NCI-H1105 treated with DMSO at 0.1 percent for 48 hours (cell line): ENCODE measurements at places on chromosomes 2 and 18.

DNA sequence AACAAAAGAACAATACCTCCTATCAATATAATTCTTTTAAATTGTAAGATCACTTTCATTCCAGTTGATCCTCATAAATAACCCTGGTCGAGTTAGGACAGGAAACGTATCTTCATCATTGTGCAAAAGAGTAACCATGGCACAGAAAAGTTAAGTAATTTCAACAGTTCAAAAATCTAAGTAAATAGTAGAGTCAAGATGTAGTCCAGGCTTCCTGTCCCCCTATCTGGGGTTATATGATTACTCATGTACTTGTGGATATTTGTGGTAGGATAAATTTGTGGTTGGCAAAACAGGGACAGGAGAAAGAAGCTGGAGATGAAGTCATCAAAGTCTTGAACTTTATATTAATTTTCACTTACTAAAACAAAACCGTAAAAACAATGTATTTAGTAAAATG, 772.6 kb downstream of the TSN start:
- DNase-seq: no peak

DNA sequence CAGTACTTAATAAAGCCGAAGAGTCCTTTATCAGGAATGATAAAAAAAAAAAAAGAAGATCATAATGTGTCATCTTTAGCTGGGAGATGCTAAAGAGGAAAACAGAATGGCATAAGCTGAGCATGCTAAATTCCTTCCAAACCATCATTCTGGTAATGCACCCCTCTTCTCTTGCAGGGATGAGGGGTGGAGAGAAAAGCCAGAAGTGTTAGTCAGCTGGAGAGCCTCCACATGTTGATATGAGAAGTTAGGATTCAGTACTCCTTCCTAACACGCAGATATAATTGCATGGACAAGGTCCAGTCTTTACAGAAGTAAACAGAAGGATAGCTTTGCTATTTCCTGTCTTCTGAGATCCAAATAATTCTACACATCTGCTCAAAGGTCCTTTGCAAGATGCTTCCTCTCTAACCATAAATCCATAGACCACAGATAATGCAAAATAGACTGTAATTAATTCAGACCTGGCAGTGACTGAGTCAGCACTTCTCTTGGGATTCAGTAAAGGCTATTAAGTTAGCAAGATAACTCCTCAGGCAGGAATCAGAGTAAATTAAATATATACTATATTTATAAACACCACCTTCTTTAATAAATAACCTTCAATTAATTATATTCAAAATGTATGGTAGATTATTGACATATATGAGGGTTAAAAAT, 930.0 kb upstream of the KLHL29 start:
- no peak for DNase-seq

DNA sequence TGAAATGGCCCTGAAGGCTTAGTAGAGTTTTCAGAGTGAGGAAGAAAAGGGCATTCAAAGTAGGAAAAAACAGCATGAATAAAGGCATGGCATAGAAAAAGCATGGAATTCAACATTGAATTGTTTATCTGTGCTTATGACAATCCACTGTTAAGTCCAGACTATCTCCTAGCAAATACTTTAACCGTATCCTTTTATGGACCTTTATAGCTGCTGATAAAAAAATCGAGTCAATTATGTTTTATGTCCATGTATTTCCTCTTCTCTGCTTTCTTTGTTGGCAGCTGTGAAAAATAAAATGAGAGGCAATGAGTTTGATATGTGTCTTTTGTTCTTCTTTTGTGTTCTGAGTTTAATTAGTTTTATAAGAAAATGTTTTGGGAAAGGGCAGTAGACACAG, 70.4 kb downstream of the TDRD15 start:
- DNase-seq: no peak

- no peak for DNase-seq
These were observed 518.2 kb upstream of the ZEB2 start for GRCh38 chr2:145038041-145038525.

GRCh38 chr2:101690547-101691152, 6.9 kb upstream of the MAP4K4 start:
- no peak for DNase-seq

- no peak for DNase-seq
These were observed 79.0 kb upstream of the NOSTRIN start for GRCh38 chr2:168723275-168723899.

GRCh38 chr2:119707117-119708087, 28.4 kb downstream of the TMEM177 start:
- DNase-seq: no peak

- no peak for DNase-seq
These were observed 463.2 kb downstream of the THSD7B start for GRCh38 chr2:137228566-137228965.

DNA sequence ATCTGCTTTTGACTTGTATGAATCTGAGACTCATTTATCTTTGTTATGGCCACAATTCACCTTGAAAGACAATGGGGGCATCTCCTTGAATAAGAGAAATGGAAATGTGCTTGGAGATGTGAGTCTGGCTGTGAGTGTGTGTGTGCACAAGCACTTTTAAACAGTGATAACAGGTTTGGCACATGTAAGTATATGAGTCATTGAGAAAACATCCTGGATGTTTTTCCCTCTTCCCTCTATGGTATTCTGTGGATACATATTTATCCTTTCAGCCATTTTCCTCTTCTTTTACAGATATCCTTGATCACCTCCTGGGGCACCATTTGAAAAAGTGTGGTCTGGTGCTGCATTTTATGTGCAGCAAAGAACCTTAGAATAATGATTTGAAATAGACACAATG, 317.3 kb upstream of the THUMPD2 start:
- DNase-seq: no peak

- DNase-seq: no peak
These were observed 61.3 kb downstream of the MGAT4A start for GRCh38 chr2:98669675-98670074.

- no peak for DNase-seq
These were observed 1.1 kb upstream of the CIDEA start for GRCh38 chr18:12253027-12253426.

DNA sequence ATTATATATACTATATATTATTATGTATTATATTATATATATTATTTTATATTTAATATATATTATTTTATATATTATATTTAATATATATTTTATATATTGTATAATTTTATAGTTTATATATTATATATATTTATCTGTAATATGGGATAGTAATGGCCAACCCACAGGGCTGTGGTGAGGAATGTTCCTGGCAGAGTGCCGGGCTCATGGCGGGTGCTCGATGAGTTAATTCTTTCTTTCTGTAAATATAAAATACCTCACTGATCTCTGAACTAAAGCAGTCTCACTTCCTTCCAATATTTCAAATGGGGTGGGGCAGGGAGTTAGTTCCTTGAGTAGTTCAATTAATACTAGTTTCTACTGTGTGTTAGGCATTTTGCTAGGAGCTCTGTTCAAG, 389.4 kb downstream of the TSN start:
- no peak for DNase-seq

DNA sequence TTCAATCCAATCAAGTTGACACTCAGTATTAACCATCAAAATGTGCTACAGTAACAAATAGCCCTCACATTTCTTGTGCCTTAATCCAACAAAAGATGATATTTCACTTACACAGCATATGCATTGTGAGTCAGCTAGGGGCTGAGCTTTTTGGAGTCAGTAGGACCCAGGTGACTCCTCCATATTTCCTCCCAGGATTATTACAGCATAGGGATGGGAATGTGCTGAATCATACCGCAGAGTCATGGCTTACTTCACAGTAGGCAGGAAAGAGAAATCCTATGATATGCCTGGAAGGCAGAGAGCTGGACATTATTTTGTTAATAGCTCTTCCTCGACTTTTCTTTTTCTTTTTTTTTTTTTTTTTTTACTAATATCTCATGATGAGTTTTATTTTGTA, 153.3 kb downstream of the TMEM182 start:
- no peak for DNase-seq

DNA sequence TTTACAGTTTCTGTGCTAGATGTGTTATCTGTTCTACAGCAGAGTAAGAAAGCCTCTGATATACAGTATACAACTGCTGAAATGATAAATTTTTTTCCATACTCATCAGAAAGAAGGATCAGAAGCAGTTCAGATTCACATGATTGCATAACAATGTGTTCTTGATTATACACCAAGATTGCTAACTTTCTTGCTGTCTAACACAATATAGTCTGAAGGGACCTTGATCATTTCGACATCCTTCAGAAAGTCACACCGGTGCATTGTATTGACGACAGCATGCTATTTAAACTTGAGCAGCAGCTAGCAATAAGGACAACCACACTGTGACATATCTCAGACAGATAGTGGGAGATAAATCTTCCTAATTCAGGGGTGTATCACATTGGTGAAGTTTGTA, 127.2 kb downstream of the PDE1A start:
- no peak for DNase-seq

GRCh38 chr2:67572721-67573435, 175.7 kb downstream of the ETAA1 start:
- DNase-seq: no peak

DNA sequence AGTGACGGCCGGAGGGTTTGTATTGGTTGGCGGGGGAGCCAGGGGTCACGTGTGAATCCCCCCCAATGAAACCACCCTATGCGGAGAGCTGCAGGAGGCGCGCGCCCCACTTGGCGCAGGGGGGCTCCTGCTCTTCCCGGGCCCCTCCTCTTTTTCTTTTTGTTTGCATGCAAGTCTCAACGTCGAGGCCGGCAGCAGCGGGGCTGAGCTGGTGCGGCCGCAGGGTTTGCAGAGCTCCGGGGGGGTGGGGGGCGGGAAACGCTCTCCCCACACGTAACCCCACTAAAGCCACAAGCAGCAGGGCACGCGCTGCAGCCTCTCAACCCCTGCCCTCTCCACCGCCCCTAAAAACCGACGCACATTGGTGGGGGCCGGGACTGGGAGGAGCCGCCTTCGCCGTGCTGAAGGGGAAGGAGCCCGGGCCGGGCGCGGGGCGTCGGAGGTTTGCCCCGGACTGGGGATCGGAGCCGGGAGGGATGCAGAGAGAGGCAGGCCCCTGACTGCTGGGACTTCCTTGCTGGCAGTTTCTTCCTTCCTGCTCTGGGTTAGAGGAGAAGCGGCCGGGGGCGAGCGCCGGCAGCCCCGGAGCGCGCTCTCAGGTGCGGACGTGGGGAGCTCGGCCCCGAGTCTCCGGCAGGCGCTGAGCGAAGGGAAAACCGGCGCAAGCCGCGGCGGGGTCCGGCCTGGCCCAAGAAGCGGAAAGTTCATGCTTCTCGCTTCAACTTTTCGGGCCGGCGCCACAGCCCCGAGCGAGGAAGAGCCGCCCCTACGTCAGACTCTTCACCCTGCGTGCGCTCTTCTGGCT, 864 bp downstream of the LBH start:
- peak; percentile 89 for DNase-seq

- no peak for DNase-seq
These were observed 1.5 kb downstream of the ARL5A start for GRCh38 chr2:151826737-151827157.

- DNase-seq: peak; percentile 72
These were observed 318.9 kb upstream of the SYT4 start for GRCh38 chr18:43596105-43596712.

DNA sequence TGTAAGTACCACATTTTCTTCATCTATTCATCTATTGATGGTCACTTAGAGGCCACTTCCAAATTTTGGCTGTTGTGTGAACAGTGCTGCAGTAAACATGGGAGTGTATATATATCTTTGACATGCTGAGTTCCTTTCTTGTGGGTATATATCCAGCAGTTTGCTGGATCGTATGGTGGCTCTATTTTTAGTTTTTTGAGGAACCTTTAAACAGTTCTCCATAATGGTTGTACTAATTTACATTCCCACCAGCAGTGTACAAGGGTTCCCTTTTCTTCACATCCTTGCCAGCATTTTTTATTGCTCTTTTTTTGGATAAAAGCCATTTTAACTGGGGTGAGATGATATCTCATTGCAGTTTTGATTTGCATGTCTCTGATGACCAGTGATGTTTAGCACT, 7.3 kb upstream of the ATP5MC3 start:
- no peak for DNase-seq

- no peak for DNase-seq
These were observed 3.2 kb upstream of the GNLY start for GRCh38 chr2:85690932-85691331.

GRCh38 chr18:60019463-60019840, 119.7 kb downstream of the PMAIP1 start:
- DNase-seq: no peak

GRCh38 chr18:30572214-30572613, 470.3 kb downstream of the DSC3 start:
- DNase-seq: no peak

DNA sequence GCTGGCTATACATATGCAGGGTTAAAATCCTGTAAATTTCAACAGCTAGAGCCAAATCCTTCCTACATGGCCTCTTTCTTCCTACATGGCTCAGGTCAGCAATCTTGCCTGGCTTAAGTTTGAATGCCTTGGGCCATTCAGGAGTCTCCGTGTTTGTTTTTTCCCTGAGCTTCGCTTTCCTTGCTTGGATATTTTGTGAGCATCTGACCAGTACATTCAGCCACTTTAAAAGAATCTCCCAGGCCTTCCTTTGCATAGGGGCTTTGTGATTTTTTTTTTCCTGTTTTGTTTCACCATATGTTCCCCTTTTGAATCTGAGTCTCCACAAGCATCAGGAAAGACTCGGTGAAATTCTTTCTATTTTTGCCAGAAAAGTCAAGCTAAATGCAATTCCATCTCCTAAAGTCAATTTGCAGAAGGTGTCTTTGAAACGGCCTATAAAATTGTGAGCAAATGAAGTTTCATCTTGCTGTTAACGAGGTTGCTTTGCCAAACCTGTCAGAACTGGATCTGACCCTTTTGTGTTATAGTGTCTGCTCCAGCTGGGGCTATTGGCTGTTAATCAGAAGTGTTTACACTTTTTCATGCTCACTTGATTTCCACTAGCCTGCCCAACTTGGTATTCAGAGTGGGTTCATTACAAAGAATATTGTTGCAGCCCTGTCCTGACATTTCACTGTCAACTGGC, 256.9 kb downstream of the DCC start:
- peak; percentile 94 for DNase-seq

- no peak for DNase-seq
These were observed 251.2 kb upstream of the PARD3B start for GRCh38 chr2:204293884-204294747.

DNA sequence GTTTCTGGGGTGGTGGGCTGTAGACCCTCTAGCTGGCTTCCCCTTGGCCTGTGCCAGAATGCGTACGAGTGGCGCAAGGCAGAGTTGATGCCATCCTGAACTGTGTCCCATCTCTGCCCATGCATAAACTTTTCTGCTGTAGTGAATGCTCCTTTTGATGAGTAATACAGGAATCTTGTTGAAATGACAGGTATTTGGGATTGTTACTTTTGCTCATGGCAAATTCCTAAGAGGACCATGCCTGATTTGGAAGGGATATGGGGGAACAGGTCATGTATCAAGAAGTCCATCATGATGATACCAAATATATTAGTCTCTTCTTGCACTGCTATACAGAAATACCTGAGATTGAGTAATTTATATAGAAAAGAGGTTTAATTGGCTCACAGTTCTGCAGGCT, 648.0 kb downstream of the SLC4A3 start:
- no peak for DNase-seq

DNA sequence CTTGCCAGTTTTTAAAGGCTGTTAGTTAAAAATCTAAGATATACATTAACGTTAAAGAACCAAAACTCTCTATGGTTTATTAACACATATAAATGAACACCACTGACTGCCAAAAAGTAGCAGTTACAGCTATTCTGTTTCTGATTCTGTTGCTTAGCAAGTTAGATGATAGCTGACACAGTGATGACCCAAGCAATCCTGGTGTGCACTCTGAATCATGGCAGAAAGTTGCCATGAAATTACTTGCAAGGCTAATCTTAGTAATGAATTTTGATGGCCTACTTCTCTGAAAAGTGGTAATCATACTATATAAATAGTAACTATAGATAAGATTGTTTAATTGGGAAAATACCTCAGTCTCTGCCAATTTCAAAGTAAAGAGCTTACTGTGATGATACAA, 57.7 kb downstream of the ROCK2 start:
- no peak for DNase-seq
